WTC11 (cell line): ENCODE measurements at places on chromosomes 2 and 18. TPM values are rescaled to one million over a fixed set of nuclear protein-coding genes. Genes with fewer than 3 reads are reported as not detected.

DNA sequence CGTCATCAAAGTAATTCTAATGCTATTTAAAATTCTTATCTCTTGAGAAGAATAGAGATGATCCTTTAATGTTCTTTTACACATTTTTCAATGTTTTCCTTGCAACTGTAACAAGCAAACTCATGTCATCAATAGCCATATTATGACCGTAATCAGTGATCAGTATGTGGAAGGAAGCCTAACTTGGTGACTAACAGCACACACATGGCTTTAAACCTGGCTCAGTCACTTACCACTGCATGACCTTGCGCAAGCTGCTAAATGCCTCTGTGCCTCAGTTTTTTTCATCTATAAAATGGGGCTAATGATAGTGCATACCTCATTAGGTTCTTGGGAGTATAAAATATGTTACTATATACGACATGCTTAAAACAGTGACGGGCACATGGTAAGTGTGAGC lies 149.7 kb downstream of the BCL2 start:
- DNase-seq, result no peak

GRCh38 chr2:159131914-159132281 lies 154.6 kb downstream of the WDSUB1 start:
- DNase-seq, result no peak

DNA sequence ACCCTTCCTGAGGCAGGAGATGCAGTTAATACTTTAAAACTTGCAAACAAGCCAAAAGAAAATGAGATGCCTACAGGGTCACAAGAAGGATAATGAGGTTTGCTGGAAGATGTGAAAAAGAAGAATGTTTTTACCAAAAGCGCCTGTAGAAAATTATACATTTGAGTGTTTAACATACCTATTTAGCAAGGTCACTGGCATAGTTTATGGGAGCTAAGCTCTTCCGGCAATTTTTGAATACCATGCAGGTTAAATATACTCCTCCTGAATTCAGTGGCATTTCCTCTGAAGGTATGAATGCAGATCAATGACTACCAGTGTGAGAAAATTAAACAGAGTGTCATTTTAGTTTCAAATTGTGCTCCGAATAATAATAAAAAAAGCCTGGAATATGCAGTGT lies 21.2 kb upstream of the MAP3K20 start:
- no peak for DNase-seq

DNA sequence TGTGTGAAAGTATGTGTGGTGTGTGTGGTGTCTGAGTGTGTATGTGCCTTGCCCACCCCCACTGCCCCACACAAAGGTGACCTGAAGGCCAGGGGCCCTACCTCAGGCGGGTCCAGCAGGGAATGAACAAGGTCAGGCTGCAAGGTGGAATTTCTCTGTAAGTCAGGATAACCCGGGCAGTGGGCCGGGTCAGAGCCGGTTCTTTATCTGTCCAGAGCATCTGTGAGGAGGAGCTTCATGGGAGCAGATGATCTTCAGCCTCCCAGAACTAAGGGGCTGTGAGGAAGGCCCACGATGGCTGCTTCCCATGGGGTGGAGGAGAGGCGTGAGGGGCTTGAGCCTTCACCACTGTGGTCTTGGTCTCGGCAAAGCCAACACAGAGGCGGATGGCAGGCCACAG lies 150.3 kb downstream of the TFCP2L1 start:
- DNase-seq, result no peak

GRCh38 chr2:109513749-109514588 lies 99.8 kb downstream of the SEPTIN10 start:
- DNase-seq, result no peak

DNA sequence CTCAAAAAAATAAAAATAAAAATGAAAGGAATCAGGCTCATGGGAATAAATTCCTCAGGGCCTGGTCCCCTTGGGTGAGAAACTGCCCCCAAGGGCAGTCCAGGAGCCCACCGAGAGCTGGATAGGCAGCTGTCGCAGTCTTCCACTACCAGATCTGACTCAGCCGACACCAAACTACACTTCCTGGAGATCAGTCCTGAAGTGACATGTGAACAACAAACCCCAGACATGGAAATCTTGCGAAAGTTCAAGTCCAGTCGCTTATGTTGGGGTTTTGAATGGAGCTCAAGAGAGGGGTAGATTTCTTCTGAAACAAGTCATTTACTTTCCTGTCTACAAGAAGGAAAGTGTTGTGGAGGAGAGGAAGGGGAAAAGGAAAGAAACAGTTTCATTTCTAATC lies 12.9 kb downstream of the ADCY3 start:
- no peak for DNase-seq

DNA sequence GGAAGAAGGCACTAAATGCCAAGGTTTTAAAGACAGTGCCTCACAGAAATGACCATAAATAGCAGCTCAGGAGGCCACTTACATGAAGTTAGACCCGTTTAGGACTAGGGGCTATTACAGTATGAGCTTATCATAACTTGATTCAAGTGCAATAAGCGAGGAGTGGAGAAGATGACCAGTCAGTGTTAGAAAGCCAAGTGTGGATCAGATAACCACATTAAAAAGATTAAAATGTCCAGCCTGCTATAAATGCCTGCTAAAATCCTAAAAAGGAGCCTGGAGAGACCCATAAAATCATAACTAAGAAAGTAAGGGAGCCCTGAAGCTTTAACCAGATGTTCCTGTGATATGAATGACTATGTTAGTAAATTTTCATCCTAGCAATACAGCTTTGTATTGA lies 117.5 kb upstream of the ZNF521 start:
- no peak for DNase-seq

- DNase-seq, result no peak
Observed at GRCh38 chr18:1811282-1811681, 760.0 kb downstream of the METTL4 start.

DNA sequence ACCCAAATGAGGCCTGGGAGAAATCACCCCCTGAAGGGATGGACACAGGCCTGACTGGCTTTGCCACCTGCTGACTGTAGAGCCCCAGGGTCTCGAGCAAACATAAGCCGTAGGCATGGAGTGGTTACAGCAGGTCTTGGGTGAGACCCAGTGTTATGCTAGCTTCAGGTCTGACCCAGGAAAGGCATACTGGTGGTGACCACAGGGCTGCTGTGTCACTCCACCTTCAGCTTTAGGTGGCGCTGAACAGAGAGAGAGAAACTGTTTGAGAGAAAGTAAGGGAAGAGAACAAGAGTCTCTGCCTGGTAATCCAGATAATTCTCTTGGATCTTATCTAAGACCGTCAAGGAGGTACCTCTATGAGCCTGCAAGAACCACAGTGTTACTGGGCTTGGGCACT lies 1544.2 kb upstream of the TMEFF2 start:
- no peak for DNase-seq

DNA sequence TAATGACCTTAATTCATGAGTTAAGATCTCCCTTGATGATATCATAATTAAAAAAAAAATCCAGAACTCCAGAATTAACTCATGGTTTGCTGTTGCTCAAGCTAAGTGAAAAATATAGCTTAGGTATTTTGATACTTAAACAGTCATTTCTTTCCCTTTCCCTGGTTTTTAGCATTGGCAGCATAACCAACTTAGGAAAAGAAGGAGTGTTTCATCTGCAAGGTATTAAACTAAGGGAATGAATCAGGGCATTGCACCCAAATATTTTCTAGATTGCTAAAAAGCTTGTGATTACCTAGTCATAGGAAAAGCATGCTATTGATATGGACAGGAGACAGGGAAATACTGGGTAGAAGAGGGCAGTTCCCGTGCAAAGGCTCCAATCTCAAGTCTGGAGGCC lies 207.2 kb downstream of the LRP1B start:
- DNase-seq, result no peak

DNA sequence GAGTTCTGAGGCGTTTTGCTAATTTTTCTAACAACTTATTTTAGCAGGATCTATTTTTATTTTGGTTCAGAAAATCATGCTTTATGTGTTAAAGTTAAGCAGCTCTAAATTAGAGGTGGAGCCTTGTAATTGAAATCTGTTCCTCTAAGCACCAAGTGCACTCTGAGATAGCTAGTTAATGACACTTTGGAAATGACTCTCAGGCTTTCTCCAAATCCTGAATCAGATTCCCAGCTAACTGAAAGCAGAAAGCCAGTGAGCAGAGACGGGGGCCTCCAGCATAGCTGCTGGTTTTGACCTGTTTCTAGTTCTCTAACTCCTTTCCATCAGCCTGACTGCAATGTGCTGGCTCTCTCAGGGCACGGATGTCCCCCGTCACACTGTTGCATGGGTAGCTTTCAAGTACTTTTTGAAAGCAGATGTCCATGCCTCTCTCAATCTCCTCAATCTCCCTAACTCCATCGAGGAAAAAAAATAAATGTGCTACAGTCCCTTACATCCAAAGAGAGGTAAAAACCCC lies 326.5 kb downstream of the SATB2 start:
- DNase-seq, result no peak

GRCh38 chr2:607709-608108 lies 69.5 kb downstream of the TMEM18 start:
- DNase-seq, result no peak

DNA sequence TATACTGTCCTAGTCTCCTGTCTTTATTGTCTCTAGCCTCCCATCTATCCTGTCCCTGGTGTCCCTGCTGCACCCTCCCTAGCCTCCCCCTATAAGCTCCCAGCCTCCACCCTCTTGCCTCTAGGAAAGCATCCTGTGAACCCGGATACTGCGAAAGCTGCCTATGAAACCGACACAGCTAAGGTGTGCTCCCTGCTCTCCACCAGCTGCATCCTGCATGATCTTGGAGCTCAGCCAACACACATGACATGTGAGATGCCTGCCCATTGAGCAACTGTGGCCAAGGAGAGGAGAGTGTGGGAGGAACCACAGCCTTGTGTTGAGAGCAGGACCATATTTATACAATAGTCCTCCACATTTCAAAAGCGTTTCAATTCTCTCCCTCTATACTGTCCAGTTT lies 187.1 kb downstream of the ZBTB7C start:
- no peak for DNase-seq

DNA sequence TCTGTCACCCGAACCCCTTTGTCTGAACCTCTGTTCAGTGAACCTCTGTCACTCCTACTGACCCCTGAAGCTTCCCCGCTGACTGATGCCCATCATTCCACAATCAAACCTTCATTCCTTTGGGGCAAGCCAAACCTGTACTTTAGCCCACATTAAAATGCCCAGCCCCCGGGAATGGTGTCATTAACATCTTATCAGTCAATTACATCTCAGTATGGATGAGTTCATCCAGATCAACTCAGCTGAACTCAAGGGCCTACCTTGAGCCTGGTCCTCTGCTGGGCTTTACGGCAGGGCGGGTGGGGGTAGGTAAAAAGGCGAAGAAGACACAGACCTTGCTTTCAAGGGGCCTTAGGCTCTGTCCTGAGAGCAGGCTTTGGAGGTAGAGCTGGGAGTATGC lies 154.4 kb upstream of the SMAD2 start:
- DNase-seq, result no peak

DNA sequence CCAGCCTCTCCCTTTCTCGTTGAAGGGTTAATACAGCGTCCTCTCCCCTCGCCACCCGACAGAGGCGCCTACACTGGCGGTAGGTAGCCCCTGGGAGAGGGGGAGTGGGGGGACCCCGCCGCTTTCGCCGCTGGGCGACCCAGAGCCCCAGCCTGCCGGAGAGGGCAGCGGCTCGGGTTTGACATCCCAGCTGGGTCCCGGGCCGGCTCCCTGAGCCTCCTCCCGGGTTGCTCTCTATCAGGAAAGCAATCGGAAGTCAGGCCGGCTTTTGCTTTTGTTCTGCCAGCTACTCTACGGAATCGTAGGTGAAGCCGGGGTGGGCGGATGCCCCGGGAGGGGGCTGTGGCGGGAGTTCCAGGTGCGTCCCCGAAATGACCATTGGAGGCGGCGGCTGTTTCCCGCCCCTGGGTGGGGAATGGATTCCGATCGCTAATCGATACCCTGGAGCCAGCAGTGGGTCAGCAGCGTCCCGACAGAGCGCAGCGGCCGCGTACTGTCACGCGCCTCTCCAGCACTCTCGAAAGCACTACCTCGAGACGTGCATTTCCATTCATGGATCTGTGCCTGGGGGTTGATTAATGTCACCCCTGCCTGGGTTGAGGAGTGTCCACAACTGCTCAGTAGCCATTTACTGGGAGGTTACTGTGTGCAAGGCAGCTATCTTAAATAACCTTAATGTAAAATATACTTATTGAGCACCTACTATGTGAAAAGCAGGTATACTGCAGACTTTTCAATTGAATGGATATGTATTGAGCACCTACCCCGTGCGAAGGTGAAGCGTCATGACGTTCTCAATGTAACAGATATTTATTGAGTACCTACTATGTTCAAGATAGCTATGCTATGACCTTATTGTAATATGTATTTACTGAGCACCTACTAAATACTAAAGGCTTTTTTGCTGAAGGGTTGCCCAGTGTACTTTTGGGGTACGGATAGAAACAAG lies 1.1 kb downstream of the MAPK4 start:
- peak; percentile 25 for DNase-seq

GRCh38 chr2:236896688-236897087 lies 189.0 kb upstream of the COPS8 start:
- DNase-seq, result no peak

HRH4 gene
- total RNA-seq, result not detected in 3 replicates

SERPINB13 gene
- total RNA-seq, result not detected in 3 replicates

IL1R2 gene
- total RNA-seq, result 0.22 TPM in 1 of 3 replicates, not detected in the others

GULP1 gene
- 75.1 to 82.1 TPM (median 80.5 TPM) in 3 replicates for total RNA-seq

UGT1A4 gene
- 0.14 to 0.22 TPM in 2 of 3 replicates, not detected in the other for total RNA-seq
